ENCODE measurements at places on chromosomes 11 and 22.

GRCh38 chr11:118845369-118845768 lies 38.3 kb upstream of the CXCR5 start:
- DNase-seq, result no peak

DNA sequence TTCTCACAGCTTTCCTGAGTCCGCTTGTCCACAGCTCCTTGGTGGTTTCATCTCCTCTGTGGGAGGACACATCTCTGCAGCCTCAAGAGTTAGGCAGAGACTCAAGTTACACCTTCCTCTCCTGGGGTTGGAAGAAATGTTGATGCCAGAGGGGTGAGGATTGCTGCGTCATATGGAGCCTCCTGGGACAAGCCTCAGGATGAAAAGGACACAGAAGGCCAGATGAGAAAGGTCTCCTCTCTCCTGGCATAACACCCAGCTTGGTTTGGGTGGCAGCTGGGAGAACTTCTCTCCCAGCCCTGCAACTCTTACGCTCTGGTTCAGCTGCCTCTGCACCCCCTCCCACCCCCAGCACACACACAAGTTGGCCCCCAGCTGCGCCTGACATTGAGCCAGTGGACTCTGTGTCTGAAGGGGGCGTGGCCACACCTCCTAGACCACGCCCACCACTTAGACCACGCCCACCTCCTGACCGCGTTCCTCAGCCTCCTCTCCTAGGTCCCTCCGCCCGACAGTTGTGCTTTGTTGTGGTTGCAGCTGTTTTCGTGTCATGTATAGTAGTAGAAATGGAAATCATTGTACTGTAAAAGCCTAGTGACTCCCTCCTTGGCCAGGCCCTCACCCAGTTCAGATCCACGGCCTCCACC lies 11.7 kb downstream of the RASD2 start:
- DNase-seq, result no peak

DNA sequence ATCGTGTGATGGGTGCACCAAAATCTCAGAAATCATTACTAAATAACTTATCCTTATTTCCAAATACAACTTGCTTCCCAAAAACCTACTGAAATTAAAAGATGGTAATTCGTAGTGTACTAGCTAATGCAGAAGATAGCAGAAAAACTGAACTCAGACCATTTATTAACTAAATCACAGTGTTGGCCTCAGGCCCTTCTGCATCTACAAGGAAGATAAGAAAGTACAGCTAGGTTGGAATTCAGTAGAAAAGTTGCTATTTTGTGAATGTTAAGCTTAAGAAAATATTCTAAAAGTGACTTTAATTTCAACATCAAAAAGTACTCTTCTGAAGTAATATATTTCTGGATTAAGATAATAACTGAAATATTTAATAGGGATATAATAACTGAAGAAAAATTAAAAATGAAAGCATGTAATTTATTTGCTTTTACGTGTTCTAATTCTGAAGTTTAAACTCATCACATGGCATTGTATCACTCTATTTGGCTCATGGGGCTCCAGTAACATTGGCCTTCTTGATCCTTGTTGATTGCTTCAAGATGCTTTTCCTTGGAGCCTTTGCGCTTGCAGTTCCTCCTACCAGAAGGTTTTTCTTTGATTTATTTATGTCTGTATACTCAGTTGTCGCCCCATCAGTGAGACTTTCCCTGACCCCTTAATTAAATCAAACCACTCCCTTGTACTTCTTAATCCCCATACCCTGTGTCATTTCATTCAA lies 847.9 kb upstream of the ANO3 start:
- no peak for DNase-seq

GRCh38 chr11:2213384-2213842 lies 41.8 kb upstream of the TH start:
- DNase-seq, result peak; percentile 37

DNA sequence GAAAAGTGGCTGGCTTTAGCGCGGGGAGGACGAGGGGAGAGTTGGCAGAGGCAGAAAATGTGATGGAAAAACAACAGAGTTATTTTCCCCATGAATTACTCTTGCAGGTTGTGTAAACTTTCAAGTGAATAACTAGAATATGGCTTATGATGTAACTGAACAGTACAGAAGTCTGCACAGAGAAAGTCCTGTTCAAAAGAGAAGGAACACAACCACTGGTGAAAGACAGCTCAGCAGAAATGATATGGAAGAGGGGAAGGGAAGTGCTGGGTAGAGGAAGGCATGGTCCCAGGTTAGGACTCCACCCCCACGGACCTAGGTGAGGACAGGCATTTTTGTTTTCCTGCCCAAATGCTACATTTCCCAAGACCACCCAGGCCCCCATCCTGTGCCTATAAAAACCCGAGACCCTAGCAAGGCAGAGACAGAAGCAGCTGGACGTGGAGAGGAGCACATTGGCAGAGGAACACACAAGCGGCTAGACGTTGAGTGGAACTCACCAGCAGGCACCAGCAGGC lies 77.7 kb downstream of the MAML2 start:
- DNase-seq, result no peak

All from left lobe of liver (tissue), 2 donors.